ENCODE measurements at places on chromosomes 16 and 17.

GRCh38 chr16:70157477-70158260 lies 15.9 kb upstream of the CLEC18C start:
- DNase-seq, result no peak

DNA sequence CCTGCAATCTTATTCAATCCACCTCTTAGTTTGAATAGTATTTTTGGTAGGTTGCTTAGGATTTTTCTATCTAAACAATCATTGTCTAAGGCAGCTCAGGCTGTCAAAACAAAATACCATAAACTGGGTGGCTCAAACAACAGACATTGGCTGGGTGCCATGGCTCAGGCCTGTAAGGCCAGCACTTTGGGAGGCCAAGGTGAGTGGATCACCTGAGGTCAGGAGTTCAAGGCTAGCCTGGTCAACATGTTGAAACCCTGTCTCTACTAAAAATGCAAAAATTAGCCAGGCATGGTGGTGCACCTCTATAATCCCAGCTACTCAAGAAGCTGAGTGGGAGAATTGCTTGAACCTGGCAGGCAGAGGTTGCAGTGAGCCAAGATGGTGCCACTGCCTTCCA lies 126.7 kb downstream of the CYLD start:
- DNase-seq, result no peak

GRCh38 chr17:45294506-45294905 lies 22.3 kb downstream of the MAP3K14 start:
- no peak for DNase-seq

- DNase-seq, result no peak
These were observed 56.6 kb upstream of the RBBP6 start for GRCh38 chr16:24482681-24483202.

DNA sequence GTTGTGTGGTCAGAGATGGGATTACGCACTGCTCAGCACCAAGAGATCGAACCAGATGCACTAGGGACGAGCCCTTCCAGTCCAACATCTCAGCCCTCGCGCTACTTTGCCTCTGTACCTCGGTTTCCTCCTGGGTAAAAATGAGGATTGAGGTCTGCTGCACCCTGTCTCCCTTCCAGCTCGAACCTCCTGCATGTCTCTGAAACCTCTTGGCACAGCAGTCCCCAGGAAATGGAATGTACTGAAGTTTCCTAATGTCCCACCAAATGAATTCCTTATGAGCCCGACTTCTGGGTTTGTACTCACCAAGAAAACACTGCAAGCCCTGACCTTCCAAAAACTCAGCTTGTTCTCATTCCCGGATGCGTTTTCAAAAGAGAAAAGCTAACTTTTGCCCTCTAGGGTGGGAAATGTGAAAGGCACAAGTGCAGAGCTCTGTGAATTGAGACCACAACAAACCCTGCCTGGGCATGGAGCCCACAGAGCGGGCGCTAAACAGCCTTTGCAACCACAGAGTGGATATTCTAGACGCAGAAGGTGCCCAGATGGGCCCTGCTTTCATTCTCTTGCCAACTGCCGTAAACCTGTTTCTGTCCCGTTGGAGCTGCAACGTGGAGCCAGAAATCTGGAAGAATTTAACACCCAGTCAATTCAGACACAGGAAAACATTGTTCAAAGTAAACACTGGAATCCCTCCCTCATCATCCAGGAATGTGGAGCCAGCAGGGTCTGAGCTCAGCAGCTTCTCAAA lies 10.3 kb downstream of the CDRT4 start:
- DNase-seq, result peak; percentile 84

Measured in nucleus accumbens (tissue), 56 donors.